ENCODE measurements at places on chromosomes 12 and 14. TPM values are rescaled to one million over a fixed set of nuclear protein-coding genes. Genes with fewer than 3 reads are reported as not detected.
A peak's percentile ranks its signal among the peaks of the same experiment; 100 is the strongest.

GRCh38 chr14:77024171-77024691 lies 4.3 kb downstream of the IRF2BPL start:
- DNase-seq = peak; percentile 85

DNA sequence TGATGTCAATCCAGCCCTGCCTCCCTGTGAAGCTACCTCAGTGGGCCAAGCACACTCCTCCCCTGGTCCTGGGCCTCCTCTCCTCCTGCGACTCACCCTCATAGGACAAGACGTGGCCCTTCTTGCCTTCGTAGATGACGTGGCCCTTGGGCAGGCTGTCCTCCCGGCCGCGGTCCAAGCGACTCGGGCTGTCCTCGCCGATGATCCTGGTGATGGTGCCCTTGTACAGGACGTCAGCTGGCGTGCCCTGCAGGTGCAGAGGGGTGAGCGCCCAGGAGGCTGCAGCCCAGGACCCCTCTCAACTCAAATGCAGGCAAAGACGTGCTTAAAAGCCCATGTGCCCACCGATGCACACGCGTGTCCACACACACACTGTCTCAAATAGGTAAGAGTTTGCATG lies 55.6 kb downstream of the RFLNA start:
- no peak for DNase-seq

DNA sequence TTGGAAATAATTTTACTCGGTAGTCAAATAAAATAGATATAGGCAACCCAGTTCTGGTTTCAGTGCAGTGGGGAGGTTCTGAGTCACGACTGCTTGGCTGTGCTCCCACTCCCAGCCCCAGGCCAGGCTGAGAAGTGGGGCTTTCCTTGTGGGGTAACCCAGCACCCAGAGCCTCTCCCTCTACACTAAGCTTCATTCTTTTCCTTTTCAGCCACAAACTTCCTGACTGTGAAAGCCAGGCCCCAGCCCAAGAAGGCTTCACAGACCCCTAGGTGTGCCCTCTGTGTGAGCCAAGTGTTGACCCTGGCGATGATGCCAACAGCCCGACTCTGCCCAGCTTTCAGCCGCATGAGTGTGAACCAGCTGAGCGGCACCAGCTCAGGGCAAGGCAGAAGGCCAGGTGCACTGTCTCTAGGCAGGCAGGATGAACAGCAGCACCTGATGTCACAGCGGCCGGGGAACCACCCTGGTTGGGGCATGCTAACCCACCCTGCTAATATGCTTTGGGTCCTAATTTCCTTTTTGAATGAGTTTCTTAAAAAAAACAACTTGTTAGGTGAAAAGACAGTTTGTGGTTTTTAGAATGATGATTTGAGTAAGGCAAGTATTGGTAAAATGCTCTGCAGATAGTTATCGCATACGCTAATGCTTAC lies 42.2 kb upstream of the ATP23 start:
- no peak for DNase-seq

- DNase-seq = peak; percentile 54
Observed at GRCh38 chr12:18158774-18159557, 69.0 kb upstream of the RERGL start.

Gene A2M
- not detected for total RNA-seq

Gene OASL
- not detected for total RNA-seq

Gene PPM1H
- 36.1 TPM for total RNA-seq

Gene CCDC184
- total RNA-seq = 2.2 TPM

Measured in H1 (cell line).